ENCODE measurements at places on chromosomes 11 and 22.

DNA sequence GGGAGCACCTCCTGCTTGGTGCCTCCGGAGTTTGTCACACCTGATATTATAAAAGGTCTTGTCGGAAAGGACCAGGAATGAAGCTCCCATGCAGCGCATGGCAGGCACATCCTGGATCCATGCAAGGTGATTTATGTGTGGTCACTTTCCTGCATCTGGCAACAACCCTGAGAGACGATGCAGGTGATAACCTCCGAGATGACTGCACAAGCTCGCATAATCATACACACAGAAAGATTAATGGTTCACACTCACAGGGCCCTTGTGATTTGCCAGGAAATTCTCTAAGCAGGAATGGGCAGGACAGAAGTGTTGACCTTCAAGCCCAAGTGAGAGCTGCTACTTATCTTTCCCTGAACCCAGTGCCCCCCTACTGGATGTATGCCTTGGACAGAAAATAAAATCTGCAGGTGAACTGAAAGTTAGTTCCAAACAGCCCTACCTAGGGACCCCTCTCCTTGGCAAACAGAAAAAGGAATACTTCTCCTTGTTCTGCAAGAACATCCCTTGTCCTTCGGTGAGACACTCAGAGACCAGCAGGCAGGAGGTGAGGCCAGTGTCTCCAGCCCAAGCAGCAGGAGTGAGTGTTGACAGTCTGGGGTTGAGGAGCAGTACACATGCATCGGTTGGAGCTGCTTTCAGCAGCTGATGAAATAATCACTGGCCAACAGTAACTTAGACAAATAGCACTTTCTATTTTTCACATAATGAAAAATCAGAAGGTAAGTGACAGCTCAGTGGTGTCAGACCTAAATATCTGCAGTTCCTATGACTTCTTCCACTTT is 619.4 kb upstream of the B3GAT1 start:
- no peak for DNase-seq

- DNase-seq = no peak
These were observed 122.3 kb downstream of the MSANTD4 start for GRCh38 chr11:105899772-105900171.

GRCh38 chr11:7579361-7579791 is 65.6 kb downstream of the PPFIBP2 start:
- DNase-seq = no peak

DNA sequence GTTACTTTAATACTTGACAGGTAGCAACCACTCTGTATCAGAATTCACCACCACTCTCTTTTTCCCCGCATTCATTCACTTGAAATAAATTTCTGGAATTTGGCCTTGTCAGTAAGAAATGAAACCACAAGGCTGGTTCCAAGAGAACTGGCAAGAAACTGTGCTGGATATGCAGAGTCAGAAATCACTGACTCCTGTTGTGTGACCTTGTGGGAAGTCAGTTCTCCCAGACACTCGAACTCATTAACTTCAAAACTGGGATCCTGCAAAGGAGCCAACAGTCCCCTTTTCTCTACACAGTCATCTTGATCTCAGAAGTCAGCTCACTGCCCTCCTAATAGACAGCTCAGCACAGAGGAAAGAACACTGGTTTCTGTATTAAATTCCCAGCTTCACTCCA is 142.7 kb downstream of the LRRC4C start:
- DNase-seq = peak; percentile 82

- no peak for DNase-seq
These were observed 18.4 kb upstream of the MYOD1 start for GRCh38 chr11:17700991-17701390.

GRCh38 chr11:123239191-123240150 is 44.4 kb upstream of the CLMP start:
- DNase-seq = no peak

GRCh38 chr11:17774232-17775034 is 39.9 kb downstream of the KCNC1 start:
- no peak for DNase-seq

- DNase-seq = no peak
These were observed 57.6 kb downstream of the TNRC6B start for GRCh38 chr22:40235308-40235707.

DNA sequence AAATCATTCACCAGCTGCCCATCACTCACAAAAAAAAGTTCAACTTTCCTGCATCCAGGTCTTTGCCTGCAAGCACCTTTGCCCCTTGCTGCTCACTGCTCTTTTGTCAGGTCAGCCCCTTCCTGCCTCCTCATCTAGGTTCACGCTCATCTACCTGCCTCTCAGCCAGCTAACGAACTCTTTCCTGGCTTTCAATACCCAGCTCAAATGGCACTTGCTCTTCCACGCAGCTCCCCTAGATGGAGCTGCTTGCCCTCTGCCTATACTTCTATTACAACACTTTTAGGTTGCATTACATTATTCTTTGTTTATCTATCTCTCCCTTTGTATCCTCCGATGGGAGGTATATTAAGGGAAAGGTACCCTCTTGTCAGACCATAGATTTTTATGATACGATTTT is 78.9 kb upstream of the TBCEL start:
- DNase-seq = no peak

GRCh38 chr11:92314499-92314898 is 89.9 kb downstream of the FAT3 start:
- DNase-seq = no peak

- no peak for DNase-seq
These were observed 263.8 kb upstream of the LUZP2 start for GRCh38 chr11:24233041-24233440.

- DNase-seq = no peak
These were observed 25.5 kb upstream of the APOA1 start for GRCh38 chr11:116862951-116863350.

DNA sequence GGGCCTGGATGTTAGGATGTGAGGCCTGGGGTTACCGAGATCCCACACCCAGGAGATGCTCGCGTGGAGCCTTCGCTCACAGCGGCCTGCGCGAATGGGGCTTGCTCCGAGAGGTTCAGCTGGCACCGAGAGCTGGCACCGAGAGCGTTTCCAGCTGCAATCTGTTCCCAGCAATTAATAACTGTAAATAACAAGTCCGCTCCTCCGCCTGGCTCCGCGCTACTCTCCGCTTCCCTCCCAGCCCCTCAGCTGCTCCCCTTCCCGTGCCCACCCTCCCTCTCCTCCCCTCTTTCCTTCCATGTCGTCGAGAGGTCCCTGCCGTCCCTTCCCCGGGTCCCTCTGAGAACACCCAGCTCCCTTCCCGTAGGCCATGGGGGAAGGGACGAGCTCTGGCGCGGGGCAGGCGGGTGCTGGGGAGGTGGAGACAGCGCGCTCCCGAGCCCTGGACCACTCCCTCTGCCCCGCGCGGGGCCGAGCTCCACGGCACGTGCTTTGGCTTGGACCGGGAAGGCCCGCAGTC is 110.8 kb downstream of the WNT7B start:
- DNase-seq = no peak

- no peak for DNase-seq
These were observed 90.8 kb upstream of the KCNQ1OT1 start for GRCh38 chr11:2790568-2790921.
